ENCODE measurements at places on chromosomes 13 and 19. TPM values are rescaled to one million over a fixed set of nuclear protein-coding genes. Genes with fewer than 3 reads are reported as not detected.

The ARHGAP35 gene
- total RNA-seq = 23.0 TPM

The MAP2K2 gene
- total RNA-seq = 97.0 TPM

DNA sequence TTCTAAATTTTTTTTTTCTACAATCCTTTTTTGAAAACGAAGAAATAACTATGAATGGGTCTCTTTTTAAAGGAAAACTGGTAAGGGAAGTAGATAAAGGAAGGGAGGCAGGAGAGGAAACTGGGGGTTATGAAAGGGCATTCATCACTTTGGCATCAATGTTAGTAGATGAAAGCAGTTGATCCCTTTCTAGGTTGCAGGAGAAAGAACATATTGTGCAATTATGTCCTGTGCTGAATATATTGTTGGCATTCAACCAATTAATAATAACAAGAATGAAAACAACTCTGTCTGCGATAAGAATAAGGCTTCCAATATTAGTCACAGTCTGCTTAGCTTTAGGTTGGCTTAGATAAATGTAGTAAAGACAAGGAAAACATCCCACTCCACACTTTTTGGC is 796.8 kb upstream of the KLHL1 start:
- DNase-seq = peak; percentile 9
- no peaks in the 10 kb centered on the region for H3K4me1 ChIP-seq
- no peak overlapping the region for H3K4me3 ChIP-seq
- no peak overlapping the region for H3K27ac ChIP-seq

GRCh38 chr13:99992949-99993351 is 11.4 kb downstream of the ZIC2 start:
- peaks cover 4% of the 10 kb centered on the region for H3K4me1 ChIP-seq
- H3K4me3 ChIP-seq = no peak overlapping the region
- H3K27me3 ChIP-seq = peaks cover 81% of the 10 kb centered on the region
- H3K36me3 ChIP-seq = no peaks in the 10 kb centered on the region
- peak; percentile 2 for DNase-seq

DNA sequence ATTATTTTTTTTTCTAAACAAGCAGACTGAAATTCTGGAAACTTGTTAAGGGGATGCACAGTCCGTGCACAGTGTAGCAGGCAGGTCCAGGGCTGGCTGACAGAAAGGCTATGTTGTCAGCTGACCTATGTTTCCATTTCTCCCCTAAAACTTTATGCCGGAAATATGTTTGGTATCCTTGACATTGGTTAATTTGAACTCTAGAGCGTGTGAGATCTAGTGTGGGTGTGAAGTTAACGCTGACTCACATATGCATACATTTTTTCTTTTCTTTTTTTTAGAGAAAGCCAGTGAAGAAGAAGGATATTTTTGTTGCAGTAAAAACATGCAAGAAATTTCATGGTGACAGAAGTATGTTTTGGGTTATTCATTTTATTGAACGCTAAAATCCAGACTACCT is 76.6 kb downstream of the B3GLCT start:
- H3K4me1 ChIP-seq = no peaks in the 10 kb centered on the region
- peaks cover 14% of the 10 kb centered on the region for H3K36me3 ChIP-seq
